ENCODE measurements at places on chromosomes 12 and 14.

- DNase-seq: no peak
Measured at GRCh38 chr14:23103581-23103980, 1.2 kb downstream of the CIROP start.

DNA sequence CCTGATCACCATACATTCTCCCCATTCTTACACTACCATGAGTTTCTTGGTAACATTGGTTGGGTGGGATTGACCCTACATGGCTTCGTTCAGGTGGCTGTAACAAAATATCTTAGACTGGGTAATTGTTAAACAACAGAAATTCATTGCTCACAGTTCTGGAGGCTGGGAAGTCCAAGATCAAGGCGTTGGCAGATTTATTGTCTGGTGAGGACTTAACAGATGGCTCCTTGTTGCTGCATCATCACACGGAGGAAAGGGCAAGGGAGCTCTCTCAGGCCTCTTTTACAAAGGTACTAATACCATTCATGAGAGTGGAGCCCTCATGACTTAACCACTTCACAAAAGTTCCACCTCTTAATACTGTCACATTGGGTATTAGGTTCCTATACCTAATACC is 116.7 kb upstream of the EGLN3 start:
- DNase-seq: no peak

GRCh38 chr12:55797068-55797467 is 20.5 kb downstream of the SARNP start:
- no peak for DNase-seq

- no peak for DNase-seq
Measured at GRCh38 chr14:89214221-89214965, 202.6 kb downstream of the FOXN3 start.

- no peak for DNase-seq
Measured at GRCh38 chr14:98293576-98293975, 978.4 kb downstream of the BCL11B start.

DNA sequence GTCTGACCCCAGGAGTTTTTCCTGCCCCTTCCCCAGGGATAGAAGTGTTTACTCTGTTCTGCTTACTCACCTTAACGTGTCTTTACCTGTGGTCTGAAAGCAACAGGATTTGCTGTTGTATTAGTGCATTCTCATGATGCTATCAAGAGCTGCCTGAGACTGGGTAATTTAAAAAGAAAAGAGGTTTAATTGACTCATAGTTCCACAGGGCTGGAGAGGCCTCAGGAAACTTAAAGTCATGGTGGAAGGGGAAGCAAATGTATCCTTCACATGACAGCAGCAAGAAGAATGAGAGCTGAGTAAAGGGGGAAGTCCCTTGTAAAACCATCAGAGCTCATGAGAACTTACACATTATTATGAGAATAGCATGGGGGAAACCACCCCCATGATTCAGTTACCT is 240.4 kb downstream of the SNAPC1 start:
- peak; percentile 4 for DNase-seq

DNA sequence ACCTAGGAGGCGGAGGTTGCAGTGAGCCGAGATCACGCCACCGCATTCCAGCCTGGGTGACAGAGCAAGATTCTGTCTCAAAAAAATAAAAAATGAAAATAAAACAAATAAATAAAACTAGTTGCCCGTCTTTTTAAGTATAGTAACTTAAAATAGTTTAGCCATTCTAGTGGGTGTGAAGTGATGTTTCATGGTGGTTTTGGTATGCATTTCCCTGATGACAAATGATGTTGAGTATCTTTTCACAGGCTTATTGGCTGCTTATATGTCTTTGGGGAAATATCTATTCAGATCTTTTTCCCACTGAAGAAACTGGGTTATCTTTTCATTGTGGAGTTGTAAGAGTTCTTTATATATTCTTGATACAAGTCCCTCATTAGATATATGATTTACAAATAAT is 102.4 kb upstream of the METAP2 start:
- DNase-seq: no peak

DNA sequence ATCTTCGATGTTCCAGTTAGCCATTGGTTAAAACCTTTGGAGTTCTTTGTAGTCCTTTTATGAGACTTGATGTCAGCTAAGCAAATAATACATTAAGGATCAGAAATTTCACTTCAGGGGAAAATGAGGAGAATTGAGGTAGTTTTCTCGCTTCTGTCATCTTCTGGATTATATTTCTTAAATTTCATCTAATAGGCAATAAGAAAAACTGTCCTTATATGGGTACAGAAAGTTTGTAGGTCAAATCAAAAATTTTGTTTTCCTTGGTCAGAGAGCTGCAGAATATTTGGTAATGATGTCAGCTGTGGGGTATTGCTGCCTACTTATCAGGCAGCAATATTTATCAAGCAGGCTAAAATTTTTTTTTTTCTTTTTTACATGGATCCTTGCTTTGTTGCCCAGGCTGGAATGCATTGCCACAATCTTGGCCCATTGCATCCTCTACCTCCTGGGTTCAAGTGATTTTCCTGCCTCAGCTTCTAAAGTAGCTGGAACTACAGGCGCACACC is 37.1 kb downstream of the RIMKLB start:
- no peak for DNase-seq

- DNase-seq: no peak
Measured at GRCh38 chr12:47785036-47785886, 12.2 kb downstream of the SLC48A1 start.

GRCh38 chr12:62466018-62466593 is 520 bp upstream of the MON2 start:
- DNase-seq: peak; percentile 2

- no peak for DNase-seq
Measured at GRCh38 chr12:119082496-119082895, 96.2 kb upstream of the HSPB8 start.

Measured in stimulated activated CD4-positive, alpha-beta T cell treated with anti-CD3 and anti-CD28 coated beads, Interleukin-4, amount 100 ng/mL, for 48 hours (primary cell).